ENCODE measurements at places on chromosomes 12 and 14. TPM values are rescaled to one million over a fixed set of nuclear protein-coding genes. Genes with fewer than 3 reads are reported as not detected.

The PRIMA1 gene
- not detected for total RNA-seq

GRCh38 chr12:47067771-47068431 lies 11.5 kb upstream of the PCED1B start:
- H3K4me1 ChIP-seq, result no peaks in the 10 kb centered on the region
- DNase-seq, result no peak
- no peaks in the 10 kb centered on the region for H3K36me3 ChIP-seq

DNA sequence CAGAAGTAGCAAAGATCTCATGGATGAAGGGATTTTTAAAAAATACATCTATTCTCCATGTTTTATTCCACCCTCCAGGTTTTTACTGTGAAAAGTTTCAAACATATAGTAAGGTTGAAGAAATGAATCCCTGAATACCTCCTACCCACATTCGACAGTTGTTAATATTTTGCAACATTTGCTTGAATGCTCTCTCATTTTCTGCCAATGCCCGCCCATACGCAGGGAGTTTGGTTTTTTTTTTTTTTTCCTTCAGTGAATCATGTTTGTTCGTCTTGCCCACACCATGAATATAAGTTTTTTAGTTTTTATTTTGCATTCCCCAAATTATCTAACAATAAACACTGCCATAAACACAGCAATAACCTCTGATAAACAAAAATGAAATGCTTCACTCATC lies 82.9 kb downstream of the MAP1LC3B2 start:
- no peak overlapping the region for H3K4me3 ChIP-seq
- H3K4me1 ChIP-seq, result no peaks in the 10 kb centered on the region
- H3K36me3 ChIP-seq, result no peaks in the 10 kb centered on the region
- peaks cover 8% of the 10 kb centered on the region for H3K27me3 ChIP-seq
- H3K27ac ChIP-seq, result no peak overlapping the region

GRCh38 chr12:69484428-69484827 lies 14.2 kb downstream of the FRS2 start:
- no peaks in the 10 kb centered on the region for H3K27me3 ChIP-seq
- no peak overlapping the region for H3K4me3 ChIP-seq
- no peaks in the 10 kb centered on the region for H3K36me3 ChIP-seq
- no peak for DNase-seq

DNA sequence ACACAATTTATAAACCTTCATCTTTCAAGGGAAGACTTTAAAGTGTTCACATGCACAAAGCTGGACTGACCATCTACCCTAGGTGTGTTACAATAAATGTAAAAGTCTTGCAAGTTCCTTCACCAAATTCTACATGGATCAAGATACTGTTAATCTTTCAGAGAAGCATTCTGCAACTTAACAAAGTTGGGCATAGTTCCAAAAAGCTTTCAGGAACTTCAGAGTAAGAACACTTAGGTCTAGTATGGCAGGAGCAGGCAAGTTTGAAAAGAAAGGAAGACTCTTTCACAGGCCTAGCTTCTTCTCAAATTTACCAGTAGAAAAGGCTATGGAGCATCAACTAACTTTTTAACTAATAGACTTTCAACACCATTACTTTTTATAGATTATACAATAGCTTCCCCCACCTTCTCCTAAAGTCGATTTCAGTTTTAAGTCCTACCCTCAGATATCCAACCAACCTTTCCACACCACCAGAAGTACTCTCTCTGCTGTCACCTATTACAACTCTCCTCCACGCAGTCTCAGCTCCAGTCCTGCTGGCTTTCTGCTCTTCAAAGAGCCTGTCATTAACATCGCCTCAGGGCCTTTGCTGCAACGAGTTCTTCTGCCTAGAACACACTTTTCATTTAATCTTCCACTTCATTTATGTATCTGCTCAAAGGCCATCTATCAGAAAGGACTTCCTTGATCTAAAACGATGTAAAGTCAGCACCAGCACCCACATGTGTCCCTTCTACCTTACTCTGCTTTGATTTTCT lies 333.9 kb downstream of the CEP128 start:
- no peaks in the 10 kb centered on the region for H3K27me3 ChIP-seq
- no peak for DNase-seq
- H3K4me3 ChIP-seq, result no peak overlapping the region
- peaks cover 7% of the 10 kb centered on the region for H3K36me3 ChIP-seq

DNA sequence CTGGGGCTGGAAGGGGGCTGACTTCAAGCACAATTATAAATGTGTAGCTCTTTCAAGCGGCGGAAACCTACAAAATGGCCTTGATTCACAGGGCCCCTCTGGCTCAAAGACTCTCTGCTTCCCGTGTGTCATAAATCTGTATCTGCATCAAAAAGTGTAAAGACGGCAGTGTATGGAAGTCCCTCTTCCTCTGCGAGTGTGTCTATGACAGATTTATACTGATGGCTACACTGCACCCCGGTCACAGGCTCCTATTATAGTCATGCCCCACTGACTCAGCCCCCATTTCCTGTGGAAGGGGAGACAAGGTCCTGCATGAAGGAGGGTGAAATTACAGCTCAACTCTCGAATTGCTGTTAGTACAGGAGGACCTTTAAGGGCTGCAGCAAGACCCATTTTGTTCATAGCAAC lies 68.6 kb downstream of the HMGA2 start:
- no peaks in the 10 kb centered on the region for H3K27me3 ChIP-seq
- no peak overlapping the region for H3K27ac ChIP-seq
- peaks cover 34% of the 10 kb centered on the region for H3K4me1 ChIP-seq
- peaks cover 8% of the 10 kb centered on the region for H3K36me3 ChIP-seq

DNA sequence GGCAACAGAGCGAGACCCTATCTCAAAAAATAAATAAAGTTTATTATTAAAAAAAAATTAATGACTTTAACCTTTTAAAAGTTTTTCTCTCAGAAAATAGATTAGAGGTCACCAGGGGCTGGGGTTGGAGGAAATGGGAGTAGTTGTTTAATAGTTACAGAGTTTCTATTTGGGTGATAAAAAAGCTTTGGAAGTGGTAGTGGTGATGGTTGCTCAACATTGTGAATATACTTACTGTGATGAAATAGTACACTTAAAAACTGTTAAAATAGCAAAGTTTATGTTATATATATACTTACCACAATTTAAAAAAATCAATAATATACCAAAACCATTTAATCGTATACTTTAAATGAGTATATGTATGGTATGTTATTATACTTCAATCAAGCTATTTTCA lies 59.6 kb downstream of the ARL6IP4 start:
- H3K4me1 ChIP-seq, result no peaks in the 10 kb centered on the region
- DNase-seq, result no peak
- no peak overlapping the region for H3K27ac ChIP-seq

DNA sequence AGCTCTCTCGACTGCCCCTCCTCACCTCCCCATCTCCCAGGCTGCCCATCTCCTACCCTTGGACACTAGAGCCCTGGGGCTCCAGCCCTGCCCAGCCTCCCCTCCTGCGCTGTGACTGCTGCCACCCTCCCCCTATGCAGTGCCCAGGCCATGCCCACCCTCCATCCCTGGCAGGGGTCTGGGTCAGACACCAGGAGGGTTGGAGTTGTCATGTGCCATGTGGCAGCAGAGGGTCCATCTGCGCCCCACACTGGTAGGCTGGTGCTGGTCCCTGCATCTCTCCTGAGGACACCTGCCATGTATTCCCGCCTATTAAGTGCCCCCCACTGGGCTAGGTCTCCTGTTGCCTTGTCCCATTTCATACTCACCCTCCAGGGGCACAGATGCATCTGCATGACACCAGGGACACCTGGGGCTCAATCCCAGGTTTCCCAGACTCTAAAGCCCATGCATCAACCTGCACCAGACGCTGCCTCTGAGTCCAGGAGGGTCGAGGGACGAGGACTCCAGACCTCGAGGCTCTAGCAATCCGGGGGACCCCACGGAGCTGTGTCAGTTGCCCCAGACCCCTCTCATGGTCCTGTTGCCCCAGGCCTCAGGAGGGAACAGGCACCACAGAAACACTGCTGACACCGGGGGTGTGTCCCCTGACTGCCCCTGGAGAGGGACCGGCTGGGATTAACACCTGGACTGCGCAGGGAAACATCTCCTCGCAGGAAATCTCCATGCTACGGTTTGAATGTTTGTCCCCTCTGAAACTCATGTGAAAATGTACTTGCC lies 23.4 kb upstream of the SFSWAP start:
- H3K36me3 ChIP-seq, result no peaks in the 10 kb centered on the region
- H3K4me3 ChIP-seq, result no peak overlapping the region
- H3K27me3 ChIP-seq, result peaks cover 95% of the 10 kb centered on the region
- H3K27ac ChIP-seq, result no peak overlapping the region
- DNase-seq, result no peak
- H3K4me1 ChIP-seq, result no peaks in the 10 kb centered on the region

DNA sequence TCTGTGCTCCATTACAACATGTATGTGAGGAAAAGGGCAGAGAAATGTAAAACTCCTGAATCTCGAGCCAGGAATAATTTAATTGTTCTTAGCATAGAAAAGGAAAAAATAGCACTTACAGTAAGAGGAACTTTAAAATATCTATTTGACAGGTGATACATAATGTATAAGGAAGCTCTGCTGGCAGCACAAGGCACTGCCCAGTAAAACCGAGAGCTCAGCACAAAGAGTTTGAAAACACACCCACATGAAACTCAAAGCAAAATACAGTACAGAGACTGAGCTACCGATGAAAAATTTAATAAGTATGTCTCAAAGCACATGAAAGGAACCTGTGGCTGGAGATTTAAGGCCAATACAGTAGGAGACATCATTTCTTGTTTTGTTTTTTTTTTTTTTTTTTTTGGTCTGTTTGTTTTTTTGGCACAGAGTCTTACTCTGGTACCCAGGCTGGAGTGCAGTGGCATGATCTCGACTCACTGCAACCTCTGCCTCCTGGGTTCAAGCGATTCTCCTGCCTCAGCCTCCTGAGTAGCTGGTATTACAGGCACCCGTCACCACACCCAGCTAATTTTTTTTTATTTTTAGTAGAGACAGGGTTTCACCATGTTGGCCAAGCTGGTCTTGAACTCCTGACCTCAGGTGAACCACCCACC lies 19.2 kb downstream of the CLIP1 start:
- H3K27me3 ChIP-seq, result no peaks in the 10 kb centered on the region
- DNase-seq, result no peak
- H3K4me3 ChIP-seq, result no peak overlapping the region
- no peaks in the 10 kb centered on the region for H3K36me3 ChIP-seq
- H3K4me1 ChIP-seq, result peaks cover 41% of the 10 kb centered on the region

GRCh38 chr12:117161460-117162166 lies 28.7 kb downstream of the FBXO21 start:
- no peak overlapping the region for H3K4me3 ChIP-seq
- H3K36me3 ChIP-seq, result no peaks in the 10 kb centered on the region
- H3K27me3 ChIP-seq, result no peaks in the 10 kb centered on the region
- no peak overlapping the region for H3K27ac ChIP-seq
- no peak for DNase-seq

Data from PC-9 (cell line).